ENCODE measurements at places on chromosomes 1 and 21. TPM values are rescaled to one million over a fixed set of nuclear protein-coding genes. Genes with fewer than 3 reads are reported as not detected.

GRCh38 chr1:210757677-210758076 is 376.3 kb downstream of the KCNH1 start:
- no peak overlapping the region for H3K4me3 ChIP-seq
- peaks cover 4% of the 10 kb centered on the region for H3K36me3 ChIP-seq
- DNase-seq: no peak
- no peak overlapping the region for H3K27ac ChIP-seq
- H3K27me3 ChIP-seq: peaks cover 1% of the 10 kb centered on the region

RHCE gene
- 0.72 TPM for total RNA-seq

SPATA21 gene
- total RNA-seq: not detected

ELK4 gene
- total RNA-seq: 36.8 TPM

DNA sequence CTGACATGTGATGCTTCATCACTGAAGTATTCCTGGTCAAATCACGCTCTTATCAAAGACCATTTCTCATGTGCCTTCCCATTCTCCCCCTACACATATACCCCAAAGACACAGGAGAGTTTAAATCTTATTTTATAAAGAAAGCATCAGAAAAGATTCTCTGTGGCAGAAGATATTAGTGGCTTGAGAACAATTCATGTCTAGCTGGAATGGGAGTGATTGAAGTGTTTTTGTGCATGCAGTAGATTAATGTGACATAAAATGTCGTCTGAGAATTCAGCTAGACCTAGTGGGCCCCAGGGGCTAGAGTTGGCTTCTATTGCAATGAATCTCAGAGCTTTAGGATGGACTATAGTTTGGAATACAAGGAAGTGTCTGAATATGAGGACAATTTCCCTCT is 163.9 kb downstream of the HUNK start:
- peaks cover 9% of the 10 kb centered on the region for H3K4me1 ChIP-seq
- H3K27me3 ChIP-seq: peaks cover 6% of the 10 kb centered on the region
- no peak overlapping the region for H3K27ac ChIP-seq
- DNase-seq: no peak
- no peak overlapping the region for H3K4me3 ChIP-seq
- H3K36me3 ChIP-seq: peaks cover 8% of the 10 kb centered on the region

GRCh38 chr1:223708651-223709268 is 3.6 kb upstream of the CAPN2 start:
- DNase-seq: no peak
- H3K4me3 ChIP-seq: no peak overlapping the region
- peaks cover 49% of the 10 kb centered on the region for H3K4me1 ChIP-seq
- H3K27ac ChIP-seq: peak overlapping the region; percentile 54

DNA sequence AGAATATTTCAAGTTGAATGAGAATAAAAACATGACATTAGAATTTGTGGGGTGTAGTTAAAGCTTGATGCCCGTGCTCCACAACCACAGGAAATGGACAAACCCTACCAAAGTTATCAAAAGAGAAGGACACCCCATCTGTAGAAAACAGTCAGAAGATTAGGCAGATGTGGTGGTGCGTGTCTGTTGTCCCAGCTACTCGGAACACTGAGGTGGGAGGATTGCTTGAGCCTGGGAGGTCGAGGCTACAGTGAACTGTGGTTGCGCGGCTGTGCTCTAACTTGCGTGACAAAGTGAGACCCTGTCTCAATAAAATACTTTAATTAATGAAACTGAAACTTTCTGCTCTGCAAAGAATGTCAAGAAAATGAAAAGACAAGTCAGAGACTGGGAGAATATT is 1.5 kb upstream of the SPATC1L start:
- H3K36me3 ChIP-seq: no peaks in the 10 kb centered on the region
- no peak for DNase-seq
- peak overlapping the region; percentile 99 for H3K27ac ChIP-seq
- H3K27me3 ChIP-seq: no peaks in the 10 kb centered on the region
- peak overlapping the region; percentile 90 for H3K4me3 ChIP-seq

DNA sequence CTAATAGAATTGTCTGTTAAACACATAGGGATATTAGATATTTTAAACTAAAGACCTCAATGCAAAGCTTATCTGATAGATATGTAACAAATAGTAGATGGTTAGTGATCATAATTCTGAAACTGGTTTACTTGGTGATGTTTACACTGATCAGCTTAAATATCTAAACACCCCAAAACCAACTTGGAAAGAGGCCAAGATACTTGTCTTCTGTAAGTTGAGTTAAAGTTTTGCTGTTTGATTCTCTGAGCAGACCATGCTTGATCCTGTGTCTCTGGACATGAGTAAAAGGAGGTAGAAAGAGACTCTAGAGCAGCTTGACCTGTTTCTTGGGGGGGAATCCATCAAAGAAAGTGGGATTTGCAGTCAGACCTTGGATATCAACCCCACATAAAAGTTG is 107.5 kb downstream of the NEK7 start:
- no peak overlapping the region for H3K27ac ChIP-seq
- no peak for DNase-seq
- H3K36me3 ChIP-seq: peaks cover 12% of the 10 kb centered on the region
- H3K4me1 ChIP-seq: peaks cover 20% of the 10 kb centered on the region
- H3K4me3 ChIP-seq: no peak overlapping the region

DNA sequence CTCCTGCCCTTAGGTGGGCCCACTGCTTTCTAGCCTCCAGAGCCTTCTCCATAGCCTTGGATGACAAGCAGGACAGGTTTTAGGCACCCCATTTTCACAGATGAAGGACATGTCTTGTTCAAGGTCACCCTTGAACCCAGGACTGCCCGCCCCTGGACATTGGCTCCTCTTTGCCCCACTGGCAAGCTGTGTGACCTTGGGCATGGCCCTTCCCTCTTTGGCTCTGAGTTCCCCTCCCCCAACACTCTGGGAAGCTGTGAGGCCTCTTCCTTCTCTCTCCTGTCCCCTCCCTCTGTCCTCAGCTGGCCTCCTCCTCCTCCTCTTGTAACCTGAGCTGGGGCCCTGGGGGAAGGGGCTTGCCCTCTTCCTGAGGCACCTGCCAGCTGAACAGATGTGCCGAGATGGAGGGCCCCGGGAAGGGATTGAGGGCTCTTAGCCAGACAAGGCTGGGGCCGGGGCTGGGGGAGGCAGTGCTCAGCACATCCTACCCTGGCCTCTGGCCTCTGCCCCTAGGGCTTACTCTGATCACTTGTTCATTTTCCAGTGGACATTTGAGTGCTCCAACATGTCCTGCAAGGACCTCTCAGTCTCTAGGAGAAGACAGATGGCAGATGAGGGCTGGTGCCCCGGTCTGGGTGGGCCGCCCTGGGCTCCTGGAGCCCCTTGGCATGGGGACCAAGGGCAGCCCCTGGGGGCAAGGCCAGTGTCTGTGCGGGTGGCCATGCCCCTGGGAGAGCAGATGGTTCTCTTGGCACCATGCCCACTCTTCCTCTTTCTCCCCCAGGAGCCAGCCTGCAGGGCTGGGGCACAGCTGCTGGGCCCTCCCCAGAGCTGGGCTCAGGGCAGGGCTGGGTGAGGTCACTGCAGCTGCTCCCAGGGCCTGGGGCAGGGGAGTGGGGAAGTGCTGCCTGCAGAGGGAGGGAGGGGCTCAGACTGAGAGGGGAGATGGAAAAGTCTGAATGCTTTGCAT is 10.7 kb downstream of the FOXO6 start:
- H3K4me3 ChIP-seq: peak overlapping the region; percentile 32
- peaks cover 9% of the 10 kb centered on the region for H3K27me3 ChIP-seq
- H3K27ac ChIP-seq: peak overlapping the region; percentile 53

KLHDC9 gene
- 4.2 TPM for total RNA-seq

GRCh38 chr1:18592368-18592767 is 38.3 kb upstream of the PAX7 start:
- no peak overlapping the region for H3K4me3 ChIP-seq
- no peak for DNase-seq
- no peaks in the 10 kb centered on the region for H3K36me3 ChIP-seq
- H3K4me1 ChIP-seq: no peaks in the 10 kb centered on the region
- H3K27ac ChIP-seq: no peak overlapping the region

DNA sequence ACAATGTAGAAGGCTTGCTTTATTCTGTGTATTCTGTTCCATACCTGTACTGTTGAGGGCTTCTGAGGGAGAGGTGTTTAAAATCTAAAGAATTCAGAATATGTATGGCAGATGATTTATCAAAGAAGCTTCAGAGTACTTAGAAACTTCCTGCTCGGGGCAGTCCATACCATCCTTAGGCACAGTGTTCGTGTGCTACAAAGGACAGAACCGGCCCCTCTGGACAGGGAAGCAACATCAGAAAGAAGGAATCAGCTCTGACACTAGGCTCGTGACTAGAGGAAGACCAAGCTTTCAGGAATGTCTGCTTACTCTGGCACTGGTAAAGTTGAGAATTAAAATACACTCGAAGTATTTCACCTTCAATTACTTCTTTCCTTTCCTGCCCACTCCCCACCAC is 14.1 kb downstream of the SELP start:
- DNase-seq: no peak
- H3K27ac ChIP-seq: peak overlapping the region; percentile 88
- H3K36me3 ChIP-seq: no peaks in the 10 kb centered on the region
- no peak overlapping the region for H3K4me3 ChIP-seq

DNA sequence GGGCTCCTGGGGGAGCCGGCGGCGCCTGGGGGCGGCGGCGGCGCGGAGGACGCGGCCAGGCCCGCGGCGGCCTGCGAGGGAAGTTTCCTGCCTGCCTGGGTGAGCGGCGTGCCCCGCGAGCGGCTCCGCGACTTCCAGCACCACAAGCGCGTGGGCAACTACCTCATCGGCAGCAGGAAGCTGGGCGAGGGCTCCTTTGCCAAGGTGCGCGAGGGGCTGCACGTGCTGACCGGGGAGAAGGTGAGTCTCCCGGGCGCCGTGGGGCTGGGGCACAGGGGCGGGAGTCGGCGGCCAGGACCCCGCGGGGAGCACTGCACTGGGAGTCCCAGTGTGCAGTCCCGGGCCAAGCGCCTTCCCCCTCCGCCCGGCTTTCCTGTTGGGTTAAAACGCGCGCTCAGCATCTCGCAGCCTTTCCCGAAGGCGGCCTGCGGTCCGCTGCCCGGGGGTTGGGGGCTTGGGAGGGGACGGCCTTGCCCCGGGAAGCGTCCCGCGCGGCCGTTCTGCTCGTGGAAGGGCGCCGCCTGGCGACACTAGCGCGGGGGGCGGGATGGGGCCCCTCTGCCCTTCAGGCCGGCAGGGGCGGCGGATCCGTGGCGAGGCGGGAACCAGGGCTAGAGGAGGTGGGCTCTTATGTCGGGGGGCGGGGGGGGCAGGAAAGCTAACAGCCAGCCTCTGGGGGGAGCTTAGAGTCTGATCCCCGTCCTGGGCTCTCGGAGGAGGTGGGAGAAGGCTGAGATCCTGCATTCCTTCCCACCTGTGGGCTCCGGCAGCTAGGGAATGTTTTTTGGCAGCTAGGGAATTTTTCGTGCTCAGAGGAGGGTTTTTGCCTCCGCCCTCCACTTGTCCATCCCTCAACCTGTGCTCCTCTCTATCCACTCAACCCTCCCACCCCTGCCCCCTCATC is 1.1 kb downstream of the HUNK start:
- H3K4me1 ChIP-seq: peaks cover 52% of the 10 kb centered on the region
- peak; percentile 87 for DNase-seq
- no peaks in the 10 kb centered on the region for H3K27me3 ChIP-seq
- peak overlapping the region; percentile 91 for H3K27ac ChIP-seq

- H3K4me3 ChIP-seq: no peak overlapping the region
- H3K27me3 ChIP-seq: no peaks in the 10 kb centered on the region
- no peak for DNase-seq
These were observed 205.8 kb downstream of the PLA2G4A start for GRCh38 chr1:187034501-187034900.

DNA sequence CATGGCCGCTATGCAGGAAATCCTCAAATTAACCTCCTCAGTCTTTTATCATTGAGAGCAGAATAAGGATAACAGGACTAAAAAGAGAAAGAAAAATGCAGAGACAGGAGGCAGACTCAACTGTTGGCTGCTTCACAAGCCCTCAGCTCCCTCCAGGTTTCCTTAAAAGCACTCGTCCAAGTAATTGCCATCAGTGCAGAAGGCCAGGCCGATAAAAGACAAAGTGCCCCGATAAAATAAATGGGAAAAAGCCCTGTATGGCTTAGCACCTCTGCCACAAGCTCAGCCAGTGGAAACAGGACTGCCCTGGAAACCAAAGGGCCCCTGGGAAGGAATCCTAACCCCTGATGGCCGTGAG is 8.1 kb downstream of the S100A6 start:
- H3K27me3 ChIP-seq: no peaks in the 10 kb centered on the region
- no peaks in the 10 kb centered on the region for H3K36me3 ChIP-seq

C4BPA gene
- 0.16 TPM for total RNA-seq

DNA sequence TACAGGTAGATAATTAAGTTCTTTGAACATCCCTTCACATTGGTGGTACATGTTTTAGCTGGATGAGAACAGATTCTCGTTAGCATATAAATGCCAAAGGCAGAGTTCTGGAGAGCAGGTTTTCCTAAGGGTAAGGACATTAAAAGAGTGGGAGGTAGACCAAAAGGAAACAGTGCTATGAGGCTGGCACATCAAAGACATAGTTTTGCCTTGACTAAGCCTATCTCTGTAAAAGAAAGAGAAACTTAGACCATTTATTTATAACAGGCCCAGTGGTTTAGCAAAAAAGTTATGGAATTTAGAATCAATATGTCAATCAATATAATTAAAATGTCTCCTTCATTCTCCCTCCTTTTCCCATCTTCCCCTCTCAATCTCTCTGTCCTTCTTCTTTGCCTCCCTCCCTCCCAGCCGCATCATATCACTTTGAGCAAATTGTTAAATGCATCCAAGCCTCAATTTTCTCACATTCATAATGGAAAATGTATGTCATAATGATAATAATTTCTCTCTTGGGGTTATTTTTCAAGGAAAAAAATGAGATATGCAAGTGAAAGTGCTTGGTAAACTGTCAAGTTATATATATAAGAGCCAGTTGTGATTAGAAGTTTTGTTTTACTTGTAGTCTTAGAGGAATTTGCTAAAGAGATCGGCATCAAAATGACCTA is 209.9 kb upstream of the SGIP1 start:
- H3K27ac ChIP-seq: peak overlapping the region; percentile 54
- no peak for DNase-seq
- peaks cover 9% of the 10 kb centered on the region for H3K4me1 ChIP-seq
- H3K4me3 ChIP-seq: no peak overlapping the region

DNA sequence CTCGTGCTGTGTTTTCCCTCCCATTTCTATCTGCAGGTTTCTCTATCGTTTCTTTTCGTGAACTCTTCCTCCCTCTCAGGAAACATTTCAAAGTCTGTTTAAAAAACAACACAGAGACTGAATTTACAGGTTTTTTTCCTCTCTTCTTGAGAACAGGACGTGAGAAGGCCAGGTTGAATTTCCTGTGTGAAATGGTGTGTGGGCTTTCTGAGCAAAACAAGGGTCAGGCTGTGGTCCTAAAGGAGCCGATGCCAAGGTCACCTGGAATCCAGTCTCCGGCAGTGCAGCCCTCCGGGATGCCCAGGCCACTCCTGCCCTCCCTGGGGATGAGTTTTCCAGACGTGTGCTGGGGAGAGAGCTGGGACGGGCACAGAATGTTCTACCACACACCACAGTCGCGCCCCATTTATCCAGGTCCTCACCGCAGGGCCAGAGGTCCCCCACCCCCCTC is 62.7 kb upstream of the RUNX3 start:
- no peak for DNase-seq
- H3K36me3 ChIP-seq: no peaks in the 10 kb centered on the region
- H3K4me1 ChIP-seq: no peaks in the 10 kb centered on the region
- H3K4me3 ChIP-seq: no peak overlapping the region

INAVA gene
- 35.7 TPM for total RNA-seq

- no peak for DNase-seq
- H3K4me1 ChIP-seq: peaks cover 75% of the 10 kb centered on the region
- H3K27me3 ChIP-seq: peaks cover 13% of the 10 kb centered on the region
- H3K4me3 ChIP-seq: peak overlapping the region; percentile 76
- H3K27ac ChIP-seq: peak overlapping the region; percentile 63
These were observed 1.1 kb downstream of the FOXO6 start for GRCh38 chr1:41362357-41362721.
